ENCODE measurements at places on chromosomes 5 and 9.
A peak's percentile ranks its signal among the peaks of the same experiment; 100 is the strongest.

DNA sequence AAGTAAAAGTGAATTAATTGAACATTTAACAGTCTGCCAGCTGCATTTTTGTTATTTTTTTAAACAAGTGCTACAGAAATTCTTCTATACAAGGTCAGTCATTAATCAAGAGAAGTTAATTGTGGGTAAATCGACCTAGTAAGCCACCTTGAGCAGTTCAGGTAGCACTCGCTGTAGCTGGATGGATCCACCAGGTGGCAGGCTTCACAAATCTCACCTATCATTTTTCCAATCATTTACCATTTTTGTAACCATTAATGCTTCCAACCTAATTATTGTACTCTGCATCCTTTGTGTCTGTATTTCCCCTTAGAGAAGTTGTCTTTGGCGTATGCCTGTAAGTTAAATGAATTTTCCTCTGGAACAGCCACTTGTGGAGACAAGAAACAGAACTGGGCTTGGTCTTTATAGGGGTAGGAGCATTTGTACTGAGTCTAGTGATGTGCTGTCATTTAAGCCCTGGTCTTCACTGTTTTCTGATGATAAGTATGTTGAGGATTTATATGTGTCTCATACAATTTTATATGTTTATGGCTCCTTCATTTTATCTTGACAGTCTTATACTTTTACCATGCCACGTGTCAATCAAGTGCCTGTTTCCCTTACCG lies 39.5 kb downstream of the CD180 start:
- no peak for DNase-seq

DNA sequence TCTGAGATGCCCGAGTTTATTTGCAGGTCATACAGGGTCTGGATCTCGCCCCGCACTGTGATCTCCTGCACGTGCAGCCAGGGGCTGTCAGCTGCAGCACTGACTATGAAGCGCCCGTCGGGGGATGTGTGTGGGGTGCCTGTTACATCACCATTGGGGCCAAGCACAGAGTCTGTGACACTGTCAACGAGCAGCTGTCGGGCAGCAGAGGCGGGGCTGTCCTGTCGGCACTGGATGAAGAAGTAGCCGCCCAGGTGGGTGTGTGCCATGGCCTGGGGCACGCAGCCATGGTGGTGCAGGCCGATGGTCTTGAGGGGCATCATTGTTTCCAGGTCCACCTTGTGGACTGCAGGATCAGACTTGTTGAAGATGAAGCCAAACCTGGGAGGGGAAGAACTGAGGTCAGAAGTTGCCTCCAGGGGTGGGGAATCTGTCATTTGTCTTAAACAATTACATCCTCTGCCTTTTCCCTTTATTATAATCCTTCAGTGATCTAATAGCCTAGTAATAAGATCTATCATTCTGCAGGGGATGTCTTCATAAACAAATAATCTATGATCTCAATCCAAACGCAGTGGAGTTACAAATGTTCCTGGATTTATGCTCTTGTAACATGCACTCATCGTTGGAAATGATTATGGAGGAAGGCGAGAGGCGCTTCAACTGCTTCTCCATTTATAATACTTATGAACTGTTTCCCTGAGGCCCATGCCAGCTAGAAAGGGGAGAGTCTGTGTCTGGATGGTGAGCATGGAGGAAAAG lies 147.8 kb downstream of the HSPA4 start:
- DNase-seq, result no peak

DNA sequence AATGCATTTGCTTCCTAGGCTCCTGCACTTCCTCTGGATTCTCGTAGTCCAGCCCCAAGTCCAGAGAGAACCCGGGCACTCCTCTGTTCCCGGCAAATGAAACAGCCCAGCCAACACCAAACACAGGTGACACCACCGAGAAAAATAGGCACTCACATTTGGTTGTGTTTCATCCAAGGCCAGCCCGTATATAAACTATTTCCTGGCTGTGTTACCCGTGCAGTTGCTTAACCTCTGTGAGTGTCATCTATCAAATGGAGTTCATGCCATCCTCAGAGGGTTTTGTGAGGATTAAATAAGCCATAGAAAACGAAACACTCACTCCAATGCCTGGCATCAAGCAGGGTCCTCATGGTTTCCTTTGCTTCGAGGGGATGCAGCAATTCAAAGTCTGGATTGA lies 115.2 kb downstream of the BOD1 start:
- DNase-seq, result no peak

DNA sequence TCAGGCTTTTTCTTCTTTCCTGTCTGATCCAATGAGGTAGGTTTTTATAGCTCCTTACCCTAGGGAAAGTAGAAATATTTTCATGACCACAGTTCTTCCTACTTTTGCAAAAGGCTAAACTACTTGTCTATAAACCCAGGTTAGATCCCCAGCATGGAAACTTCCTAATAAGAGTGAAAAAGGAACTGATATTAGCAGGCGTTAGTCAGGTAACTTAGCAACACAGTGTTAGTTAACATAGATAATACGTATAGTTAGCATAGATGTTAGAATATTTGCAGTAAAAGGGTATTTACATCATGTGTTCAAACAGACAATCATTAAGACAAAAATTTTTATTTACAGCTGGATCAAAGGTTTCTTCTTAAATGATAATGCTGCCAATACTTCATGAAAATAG lies 162.9 kb upstream of the DAB2 start:
- DNase-seq, result no peak

GRCh38 chr5:322281-322941 lies 897 bp downstream of the AHRR start:
- DNase-seq, result peak; percentile 24

DNA sequence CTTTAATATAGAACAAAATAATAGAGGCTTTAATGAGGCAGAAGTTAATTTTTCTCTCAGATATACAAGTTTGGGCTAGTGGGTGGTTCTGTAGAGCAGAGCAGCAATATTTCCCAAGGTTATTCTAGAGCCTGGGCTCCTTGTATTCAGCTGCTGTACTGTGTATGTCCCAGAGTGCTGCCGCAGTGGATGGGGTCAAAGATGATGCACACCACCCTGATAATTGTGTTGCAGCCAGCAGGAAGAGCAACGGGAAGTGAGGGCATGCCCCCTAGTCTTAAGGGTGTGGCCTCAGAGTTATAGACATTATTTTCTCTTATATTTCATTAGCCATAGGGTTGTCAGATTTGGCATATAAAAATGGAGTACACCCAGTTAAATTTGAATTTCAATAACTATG lies 23.9 kb upstream of the KIF4B start:
- no peak for DNase-seq

DNA sequence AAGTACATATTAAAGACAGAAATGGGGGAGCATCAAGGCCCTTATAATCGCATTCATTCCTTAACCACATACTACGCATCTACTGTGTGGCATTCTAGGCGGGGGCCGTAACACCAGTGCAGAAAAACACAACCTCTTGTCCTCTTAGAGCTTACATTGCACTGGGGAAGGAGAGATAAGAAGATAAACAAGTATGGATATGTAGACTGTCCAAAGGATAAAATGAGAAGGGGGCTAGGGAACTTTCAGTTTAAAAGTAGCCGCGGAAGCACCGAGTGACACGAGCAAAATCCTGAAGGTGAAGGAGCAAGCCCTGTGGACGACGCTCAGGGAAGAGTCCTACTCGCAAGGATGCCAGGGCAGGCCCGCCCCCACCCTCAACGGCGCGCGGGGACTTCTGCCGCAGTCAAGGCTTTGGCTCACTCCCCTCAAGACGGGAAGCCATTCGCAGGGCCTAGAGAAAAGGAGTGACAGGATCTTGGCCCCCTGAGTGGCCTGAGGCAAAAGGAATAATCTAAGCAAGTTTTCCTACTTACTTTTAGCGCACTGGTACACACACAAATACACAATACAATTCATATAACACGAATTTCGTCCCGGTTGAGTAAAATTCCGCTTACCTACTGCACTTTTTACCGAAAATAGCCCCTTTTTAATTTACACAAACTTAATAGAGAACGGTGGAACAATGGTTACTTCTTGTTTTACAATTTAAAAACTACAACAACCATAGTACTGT lies 1.3 kb upstream of the NIPBL start:
- peak; percentile 40 for DNase-seq

- no peak for DNase-seq
Measured at GRCh38 chr5:154734370-154735248, 20.6 kb upstream of the LARP1 start.

DNA sequence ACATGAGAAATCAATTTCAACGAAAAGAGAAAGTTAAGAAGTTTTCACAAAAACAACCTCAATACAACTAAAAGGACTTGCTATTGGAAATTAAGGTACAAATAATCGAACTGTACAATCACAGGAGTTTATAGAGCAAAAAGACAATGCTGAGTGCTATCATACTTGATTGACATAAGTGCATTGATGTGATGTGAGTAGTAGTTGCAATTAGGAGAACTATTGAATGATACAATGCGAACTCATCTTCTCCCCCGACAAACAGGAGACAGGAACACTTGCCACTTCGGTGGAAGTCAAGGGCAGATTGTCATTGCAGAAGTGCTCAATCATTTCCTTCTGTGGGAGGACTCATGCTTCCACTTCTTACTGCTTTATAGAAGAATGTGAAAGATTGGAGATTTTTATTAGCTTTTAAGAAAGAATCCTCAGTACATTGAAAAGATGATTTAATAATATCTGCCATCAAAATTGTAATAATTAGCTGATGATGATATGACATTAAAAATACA lies 276.6 kb upstream of the MPDZ start:
- peak; percentile 72 for DNase-seq

- no peak for DNase-seq
Measured at GRCh38 chr9:79630521-79631403, 59.0 kb downstream of the TLE4 start.

GRCh38 chr9:74803376-74804017 lies 84.2 kb downstream of the TRPM6 start:
- DNase-seq, result no peak

- DNase-seq, result no peak
Measured at GRCh38 chr5:172544371-172545095, 90.2 kb upstream of the SH3PXD2B start.

DNA sequence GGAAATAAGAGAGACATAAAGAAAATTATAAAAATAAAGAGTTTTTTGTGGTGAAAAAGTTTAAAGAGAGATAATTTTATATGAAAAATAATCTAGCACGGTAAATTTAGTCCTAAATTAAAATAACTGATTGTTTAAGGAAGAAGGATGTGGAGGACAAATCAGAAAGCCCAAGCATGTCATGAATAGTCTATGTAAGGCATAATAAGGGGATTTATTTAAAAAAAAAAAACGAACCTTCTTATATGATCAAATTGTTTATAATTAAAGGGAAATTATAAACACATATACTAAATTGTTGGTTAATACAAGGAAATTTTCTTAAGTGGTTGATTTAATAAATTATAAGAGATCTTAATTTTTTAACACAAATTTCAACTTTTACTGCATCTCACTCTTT lies 551.8 kb upstream of the TYRP1 start:
- DNase-seq, result no peak

GRCh38 chr9:118928722-118929121 lies 440.5 kb downstream of the BRINP1 start:
- DNase-seq, result no peak

GRCh38 chr5:176653401-176654385 lies 6.4 kb downstream of the TSPAN17 start:
- DNase-seq, result peak; percentile 12

DNA sequence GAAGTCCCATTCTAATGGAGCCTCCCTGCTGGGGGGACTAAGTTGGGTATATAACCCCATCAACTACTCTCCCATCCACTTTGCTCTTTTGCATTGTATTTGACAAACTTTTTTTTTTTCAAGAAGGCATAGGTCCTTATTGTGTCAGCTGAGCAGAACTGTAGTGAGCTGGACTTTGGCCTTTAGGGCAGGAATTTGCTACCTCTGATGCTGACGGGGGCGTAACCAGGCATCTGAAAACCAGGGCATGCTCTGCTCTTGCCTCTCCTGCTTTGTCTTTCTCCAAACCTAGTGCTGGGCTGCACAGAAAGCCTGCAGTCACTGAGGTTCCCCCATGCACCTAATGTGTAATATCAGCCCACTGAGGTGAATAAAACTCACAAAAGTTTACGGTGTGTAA lies 49.0 kb downstream of the MSX2 start:
- DNase-seq, result no peak

Measured in NCI-H2081 (cell line).